Forelimb muscle (tissue), 1 donor: ENCODE measurements at places on chromosomes 4 and X. TPM values are rescaled to one million over a fixed set of nuclear protein-coding genes. Genes with fewer than 3 reads are reported as not detected.

- DNase-seq: no peak
These were observed 1.4 kb upstream of the FAM53A start for GRCh38 chr4:1685235-1686150.

DNA sequence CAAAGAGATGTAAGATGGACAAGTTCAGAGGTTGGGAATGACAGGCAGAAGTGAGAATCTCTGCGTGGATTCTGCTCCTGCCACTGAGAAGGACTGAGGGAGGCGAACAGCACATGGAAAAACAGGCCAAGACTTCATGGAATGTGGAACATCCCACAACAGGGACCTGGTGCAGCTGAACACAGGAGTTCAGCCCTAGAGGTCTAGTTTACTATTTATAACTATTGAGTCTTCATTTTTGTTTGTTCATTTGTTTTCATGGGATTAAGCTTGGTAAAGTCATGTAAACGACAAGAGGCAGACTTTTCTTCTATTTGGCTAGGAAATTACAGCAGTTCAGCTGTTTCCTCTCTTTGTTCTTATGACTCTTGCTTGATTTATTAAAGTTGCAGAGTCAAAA is 234.5 kb downstream of the MAML3 start:
- DNase-seq: no peak

DNA sequence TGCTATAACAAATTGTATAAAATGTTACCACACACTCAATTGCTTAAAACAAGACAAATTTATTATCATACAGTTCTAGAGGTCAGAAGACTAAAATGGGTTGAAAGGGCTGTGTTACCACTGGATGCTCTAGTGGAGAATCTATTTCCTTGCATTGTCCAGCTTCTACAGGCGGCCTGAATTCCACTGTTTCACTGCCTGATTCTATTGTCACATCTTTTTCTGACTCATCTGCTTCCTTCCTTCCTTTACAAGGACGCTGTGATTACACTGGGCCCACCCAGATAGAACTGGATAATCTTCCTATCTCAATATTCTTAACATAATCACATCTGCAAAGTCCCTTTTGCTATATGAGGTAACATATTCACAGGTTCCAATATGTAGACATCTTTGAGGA is 19.4 kb upstream of the ARMCX1 start:
- no peak for DNase-seq

DNA sequence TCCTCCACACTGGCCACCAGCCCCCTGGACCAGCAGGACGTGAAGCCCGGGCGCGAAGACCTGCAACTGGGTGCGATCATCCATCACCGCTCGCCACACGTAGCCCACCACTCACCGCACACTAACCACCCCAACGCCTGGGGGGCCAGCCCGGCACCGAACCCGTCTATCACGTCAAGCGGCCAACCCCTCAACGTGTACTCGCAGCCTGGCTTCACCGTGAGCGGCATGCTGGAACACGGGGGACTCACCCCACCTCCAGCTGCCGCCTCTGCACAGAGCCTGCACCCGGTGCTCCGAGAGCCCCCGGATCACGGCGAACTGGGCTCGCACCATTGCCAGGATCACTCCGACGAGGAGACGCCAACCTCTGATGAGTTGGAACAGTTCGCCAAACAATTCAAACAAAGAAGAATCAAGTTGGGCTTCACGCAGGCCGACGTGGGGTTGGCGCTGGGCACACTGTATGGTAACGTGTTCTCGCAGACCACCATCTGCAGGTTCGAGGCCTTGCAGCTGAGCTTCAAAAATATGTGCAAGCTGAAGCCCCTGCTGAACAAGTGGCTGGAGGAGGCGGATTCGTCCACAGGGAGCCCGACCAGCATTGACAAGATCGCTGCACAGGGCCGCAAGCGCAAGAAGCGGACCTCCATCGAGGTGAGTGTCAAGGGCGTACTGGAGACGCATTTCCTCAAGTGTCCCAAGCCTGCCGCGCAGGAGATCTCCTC is 600 bp downstream of the POU3F4 start:
- DNase-seq: no peak

GRCh38 chrX:102957751-102958150 is 20.7 kb downstream of the RAB40AL start:
- no peak for DNase-seq

SORCS2 gene
- polyA plus RNA-seq: 8.8 TPM
